ENCODE measurements at places on chromosomes 7 and 10.

- DNase-seq, result no peak
Observed at GRCh38 chr7:135917721-135918120, 59.4 kb downstream of the MTPN start.

DNA sequence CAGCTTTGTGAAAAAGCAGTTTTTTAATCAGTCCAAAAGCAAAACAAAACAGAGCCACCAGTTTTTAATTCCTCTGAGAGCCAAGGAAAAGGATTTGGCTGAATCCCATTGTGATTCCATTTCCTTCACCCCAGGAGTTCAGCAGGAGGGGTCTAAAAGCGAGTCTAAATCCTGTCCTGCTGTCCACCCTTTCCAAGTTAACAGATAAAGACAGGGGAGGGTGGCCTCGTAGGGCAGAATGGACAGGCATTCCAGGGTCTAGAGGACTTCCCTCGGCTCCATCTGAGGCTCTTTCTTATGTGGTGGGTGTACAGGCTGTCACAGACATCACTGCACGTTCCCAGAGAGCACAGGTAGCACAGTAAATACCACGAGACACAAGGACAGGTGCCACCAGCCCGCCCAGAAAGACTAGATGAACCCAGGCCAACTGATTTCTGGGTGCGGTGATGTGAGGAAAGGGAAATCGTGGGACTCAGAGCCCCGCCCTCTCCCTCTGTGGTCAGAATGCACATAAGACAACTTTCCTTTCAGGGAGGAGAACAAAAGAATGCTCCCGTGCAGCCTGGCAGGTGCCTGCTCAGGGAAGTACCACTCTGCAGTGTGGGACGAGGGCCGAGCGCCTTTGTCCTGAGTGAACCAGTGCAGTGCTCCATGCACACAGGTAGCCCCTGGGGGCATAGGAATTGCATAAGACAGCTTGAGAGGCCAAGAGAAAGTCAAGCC is 119.7 kb downstream of the ABLIM1 start:
- no peak for DNase-seq

- DNase-seq, result no peak
Observed at GRCh38 chr10:51706225-51706624, 6.8 kb upstream of the CSTF2T start.

GRCh38 chr10:725302-725701 is 35.8 kb upstream of the DIP2C start:
- no peak for DNase-seq

DNA sequence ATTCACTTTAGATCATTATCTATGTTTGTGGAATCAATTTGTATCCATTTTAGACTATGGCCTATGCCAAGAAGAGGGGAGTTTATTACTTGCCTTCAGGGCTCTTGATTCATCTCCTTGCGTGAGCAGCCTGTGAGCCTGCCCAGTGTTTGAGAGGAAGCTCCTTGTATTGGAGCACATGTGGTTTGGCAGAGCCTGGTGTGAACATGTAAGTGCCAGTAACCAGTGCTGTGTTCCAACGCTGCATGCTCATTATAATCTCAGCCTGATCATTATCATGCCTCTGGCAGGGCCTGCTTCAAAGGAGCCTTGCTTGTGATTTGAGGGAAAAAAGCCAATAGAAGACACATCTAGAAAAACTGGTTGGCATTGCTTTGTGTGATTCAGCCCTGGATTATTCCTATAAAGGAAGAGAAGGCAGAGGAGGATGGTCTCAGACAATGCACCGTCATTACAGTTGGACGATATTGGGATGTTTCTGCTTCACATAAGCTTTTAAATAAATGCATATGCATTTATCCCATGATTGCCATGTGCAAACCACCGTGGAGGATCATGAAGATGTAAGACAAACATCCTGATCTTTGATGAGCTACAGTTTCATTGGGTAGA is 203.4 kb upstream of the AHR start:
- no peak for DNase-seq

DNA sequence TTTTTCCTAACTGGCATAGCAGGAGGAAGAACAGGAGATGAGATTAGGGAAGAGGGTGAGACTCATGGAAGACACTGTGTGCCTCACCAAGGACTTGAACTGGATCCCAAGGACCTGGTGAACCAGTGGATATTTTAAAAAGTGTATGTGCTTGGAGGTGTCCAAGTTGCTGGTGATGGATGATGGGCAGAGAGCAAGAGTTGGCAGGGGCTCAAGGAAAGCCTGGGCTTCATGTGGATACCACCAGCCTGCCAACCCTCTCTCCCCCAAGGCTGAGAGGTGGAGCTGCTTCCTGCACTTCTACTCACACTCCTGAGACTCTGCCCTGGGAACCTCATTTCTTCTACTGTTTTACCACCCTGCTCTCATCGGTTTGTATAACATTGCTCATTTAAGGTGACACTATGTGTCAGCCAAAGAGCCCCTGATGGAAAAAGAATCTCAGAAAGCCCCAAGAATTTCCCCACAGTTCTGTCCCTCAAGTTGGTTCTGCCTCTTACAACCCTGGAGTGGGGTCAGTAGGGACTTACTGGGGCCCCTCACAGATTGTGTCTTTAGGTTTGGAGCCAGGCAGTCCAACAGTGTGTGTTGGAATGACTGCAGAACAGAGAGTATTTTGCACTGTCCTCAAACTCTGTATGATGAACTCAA is 56.2 kb upstream of the PDCD4 start:
- DNase-seq, result peak; percentile 60

DNA sequence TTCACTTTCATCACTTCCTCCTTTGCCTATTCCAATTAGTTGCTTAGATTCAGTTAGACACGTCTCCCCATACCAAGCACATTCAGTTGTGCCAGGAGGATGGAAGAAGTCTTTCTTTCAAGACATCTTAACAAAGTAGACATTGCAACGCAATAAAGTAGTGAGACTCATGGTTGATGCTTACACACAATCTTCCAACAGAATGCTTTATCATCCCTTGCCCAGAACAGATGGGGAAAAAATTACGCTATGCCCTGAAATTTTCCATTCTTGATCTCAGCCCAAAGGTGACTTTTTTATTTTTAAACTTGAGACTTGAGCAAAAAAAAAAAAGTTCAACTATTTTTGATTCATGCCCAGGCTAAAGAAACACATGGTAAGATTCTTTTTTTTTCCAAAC is 74.9 kb downstream of the KCNMA1 start:
- DNase-seq, result no peak

DNA sequence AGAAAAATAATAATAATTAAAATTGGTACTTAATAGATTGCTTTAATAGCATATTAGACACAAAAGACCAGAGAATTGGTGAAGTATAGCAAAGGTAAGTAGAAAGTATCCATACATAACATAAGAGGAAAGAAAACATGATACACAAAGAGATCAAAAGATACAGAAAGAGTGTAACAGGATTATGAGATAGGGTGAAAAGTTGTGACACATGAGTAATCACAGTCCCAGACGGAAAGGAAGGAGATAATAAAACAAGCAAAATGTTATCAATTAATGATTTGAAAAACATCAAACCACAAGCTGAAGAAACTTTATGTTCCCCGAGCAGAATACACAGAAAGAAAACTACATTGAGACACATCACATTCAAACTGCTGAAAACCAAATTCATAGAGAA is 10.5 kb downstream of the TCAF1 start:
- no peak for DNase-seq

DNA sequence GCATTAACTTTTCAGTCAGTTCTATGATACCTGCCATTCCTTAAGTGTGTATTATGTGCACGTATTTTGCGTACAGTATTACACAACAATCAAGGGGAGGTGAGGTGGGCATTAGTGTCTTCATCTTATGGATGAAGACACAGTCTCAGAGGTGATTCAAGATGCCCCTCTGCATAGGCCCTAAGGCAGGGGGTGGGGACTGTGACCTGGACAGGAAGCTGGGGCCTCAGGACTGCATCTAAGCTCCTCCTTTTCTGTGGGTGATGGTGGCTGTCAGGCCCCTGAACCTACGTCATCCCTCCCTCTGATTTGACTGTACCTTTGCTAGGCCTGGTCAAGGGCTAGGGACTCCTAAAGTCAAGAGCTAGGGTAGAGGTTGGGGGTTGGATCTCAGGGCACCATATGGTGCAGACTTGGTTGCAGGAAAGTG is 38.9 kb downstream of the HK1 start:
- peak; percentile 82 for DNase-seq

- DNase-seq, result no peak
Observed at GRCh38 chr7:36906956-36907635, 182.8 kb upstream of the AOAH start.

- no peak for DNase-seq
Observed at GRCh38 chr10:103102195-103102594, 90.9 kb downstream of the NT5C2 start.

GRCh38 chr7:114432061-114432460 is 17.4 kb downstream of the FOXP2 start:
- DNase-seq, result no peak

DNA sequence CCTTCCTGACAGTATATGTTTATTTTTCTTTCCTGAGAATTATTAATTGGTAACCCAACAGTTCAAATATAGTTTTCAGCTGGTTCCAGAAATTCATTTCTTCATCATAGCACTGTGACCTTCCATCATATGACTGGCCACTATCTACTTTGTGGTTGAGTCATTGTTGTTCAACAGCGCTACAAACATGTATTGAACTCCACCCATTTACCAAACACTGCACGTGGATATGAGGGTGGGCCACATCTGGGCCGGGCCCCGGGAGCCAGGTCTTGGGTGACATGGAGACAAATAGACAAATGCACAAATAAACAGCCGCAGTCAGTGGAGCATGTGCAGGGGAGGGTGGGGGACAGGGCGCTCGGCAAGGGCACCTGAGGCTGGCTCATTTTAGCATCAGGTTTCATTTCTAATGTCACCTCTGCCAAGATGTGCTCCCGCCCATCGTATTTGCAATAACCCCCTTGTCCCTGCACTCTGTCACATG is 24.0 kb upstream of the EEPD1 start:
- no peak for DNase-seq

- peak; percentile 16 for DNase-seq
Observed at GRCh38 chr7:12601302-12601869, 30.9 kb downstream of the SCIN start.

DNA sequence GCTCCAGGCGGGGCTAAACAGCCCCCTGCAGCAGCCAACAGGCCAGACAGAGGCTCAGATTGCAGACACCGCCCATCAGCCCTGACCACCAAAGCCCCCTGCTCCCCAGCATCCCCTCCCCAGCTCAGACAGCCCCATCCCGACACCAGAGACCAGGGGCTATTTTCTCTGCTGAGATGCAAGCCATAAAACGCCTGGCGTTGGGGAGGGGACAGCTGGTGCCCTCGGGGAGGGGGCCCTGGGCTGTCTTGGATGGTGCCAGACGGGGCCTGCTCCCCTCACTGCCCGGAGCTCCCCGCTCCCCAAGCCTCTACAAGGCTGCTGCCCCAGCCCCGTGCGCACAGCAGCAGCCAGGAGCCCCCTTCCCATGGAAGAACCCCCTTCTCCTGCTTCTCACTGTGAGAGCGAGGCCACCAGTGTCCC is 31.8 kb downstream of the GET4 start:
- no peak for DNase-seq

DNA sequence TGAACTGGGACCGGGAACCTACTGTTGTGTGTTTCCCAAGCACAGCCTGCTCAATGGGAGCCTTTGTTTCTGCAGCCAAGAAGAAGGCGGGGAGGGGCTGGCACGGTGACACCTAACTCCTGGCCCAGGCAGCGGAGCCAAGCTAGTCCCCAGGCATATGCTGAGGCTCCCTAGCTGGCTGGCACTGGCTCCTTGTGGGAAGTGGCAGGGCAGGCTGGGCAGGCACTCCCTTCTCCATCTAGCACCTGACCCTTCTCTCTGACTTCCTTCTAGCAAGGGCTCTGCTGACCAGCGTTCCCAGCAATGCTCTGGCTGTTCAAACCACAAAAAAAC is 325.0 kb downstream of the PLXNA4 start:
- no peak for DNase-seq

DNA sequence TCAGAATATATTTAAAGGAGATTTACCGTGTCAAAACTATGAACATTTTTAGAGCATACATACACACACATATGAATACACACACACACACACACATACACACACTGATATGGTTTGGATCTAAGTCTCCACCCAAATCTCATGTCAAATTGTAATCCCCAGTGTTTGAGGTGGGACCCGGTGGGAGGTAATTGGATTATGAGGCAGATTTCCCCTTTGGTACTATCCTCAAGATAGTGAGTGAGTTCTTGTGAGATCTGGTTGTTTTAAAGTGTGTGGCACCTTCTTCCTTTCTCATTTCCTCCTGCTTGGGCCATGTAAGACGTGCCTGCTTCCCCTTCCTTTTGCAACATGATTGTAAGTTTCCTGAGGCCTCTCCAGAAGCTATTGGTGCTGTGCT is 515.0 kb upstream of the ZMIZ1 start:
- no peak for DNase-seq

DNA sequence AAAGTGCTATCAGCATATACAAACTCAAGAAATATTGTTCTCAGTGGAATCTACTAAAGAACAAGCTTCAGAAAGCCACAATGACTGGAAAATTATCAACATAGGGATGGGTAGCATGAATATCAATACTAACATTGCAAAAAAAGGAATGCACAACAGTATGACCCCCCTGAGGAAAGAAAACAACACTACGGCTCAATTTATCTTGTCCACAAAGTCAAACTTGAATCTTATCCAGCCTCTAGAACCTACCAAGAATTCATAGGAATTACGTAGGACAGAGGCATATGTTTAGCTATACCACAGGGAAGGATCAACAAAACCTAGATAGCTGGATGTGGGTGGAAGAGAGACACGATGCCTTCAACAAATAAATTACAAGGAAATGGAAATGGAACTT is 54.6 kb downstream of the AGMO start:
- no peak for DNase-seq

- DNase-seq, result peak; percentile 76
Observed at GRCh38 chr10:101120884-101121653, 10.0 kb upstream of the TLX1 start.

GRCh38 chr7:18803923-18804322 is 308.4 kb downstream of the HDAC9 start:
- DNase-seq, result no peak

DNA sequence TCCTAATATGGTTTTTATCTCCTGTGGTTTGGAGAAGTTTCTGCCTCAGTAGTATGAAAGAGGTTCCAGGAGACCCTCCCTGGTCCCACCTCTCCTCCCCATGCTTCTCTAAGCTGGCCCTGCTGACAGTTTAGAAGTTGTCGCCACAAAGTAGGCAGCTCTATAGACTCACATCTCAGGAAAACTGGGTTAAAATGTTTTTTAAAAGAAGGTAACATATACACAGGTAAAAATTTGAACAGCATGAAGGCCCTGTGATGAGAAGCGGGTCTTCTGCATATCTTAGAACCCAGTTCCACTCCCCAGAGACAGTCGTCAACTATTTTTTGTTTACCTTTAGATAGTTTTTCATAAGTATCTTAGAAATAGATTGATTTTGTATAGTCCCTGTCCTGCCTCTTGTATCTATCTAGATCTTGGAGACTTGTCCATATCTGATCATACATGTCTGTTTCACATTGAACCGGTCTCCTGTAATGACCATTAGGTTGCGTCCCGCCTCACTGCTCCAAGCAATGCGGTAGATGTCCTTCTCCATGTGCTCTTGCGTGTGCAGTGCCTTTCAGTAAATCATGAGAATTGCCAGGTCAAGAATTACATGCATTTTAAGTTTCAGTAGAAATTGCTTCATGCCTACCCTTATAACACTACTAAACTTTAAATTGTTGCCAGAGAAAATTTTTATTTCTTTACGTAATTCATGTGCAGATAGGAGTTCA is 2.2 kb downstream of the DUSP5 start:
- no peak for DNase-seq
